Osteoblast (primary cell): ENCODE measurements at places on chromosomes 3 and 15. TPM values are rescaled to one million over a fixed set of nuclear protein-coding genes. Genes with fewer than 3 reads are reported as not detected.
A peak's percentile ranks its signal among the peaks of the same experiment; 100 is the strongest.

Gene PLCH1
- under 0.01 and 0.36 TPM in 2 replicates for total RNA-seq

Gene KY
- 2.1 and 3.6 TPM in 2 replicates for total RNA-seq

Gene TLR9
- not detected in 2 replicates for total RNA-seq

Gene ANKUB1
- under 0.01 TPM in 1 of 2 replicates, not detected in the other for total RNA-seq

Gene RPS17
- total RNA-seq, result 1,188 and 1,195 TPM in 2 replicates

Gene ALPK3
- 0.36 and 0.59 TPM in 2 replicates for total RNA-seq

Gene FEZF2
- not detected in 2 replicates for total RNA-seq

Gene SLC6A1
- total RNA-seq, result not detected in 2 replicates

Gene ZNF774
- 1.8 and 2.4 TPM in 2 replicates for total RNA-seq

Gene ZNF662
- total RNA-seq, result 4.0 and 4.1 TPM in 2 replicates

Gene CYP11A1
- total RNA-seq, result 1.4 and 2.1 TPM in 2 replicates

Gene NPAP1
- total RNA-seq, result not detected in 2 replicates

Gene CKMT1A
- total RNA-seq, result not detected in 2 replicates

DNA sequence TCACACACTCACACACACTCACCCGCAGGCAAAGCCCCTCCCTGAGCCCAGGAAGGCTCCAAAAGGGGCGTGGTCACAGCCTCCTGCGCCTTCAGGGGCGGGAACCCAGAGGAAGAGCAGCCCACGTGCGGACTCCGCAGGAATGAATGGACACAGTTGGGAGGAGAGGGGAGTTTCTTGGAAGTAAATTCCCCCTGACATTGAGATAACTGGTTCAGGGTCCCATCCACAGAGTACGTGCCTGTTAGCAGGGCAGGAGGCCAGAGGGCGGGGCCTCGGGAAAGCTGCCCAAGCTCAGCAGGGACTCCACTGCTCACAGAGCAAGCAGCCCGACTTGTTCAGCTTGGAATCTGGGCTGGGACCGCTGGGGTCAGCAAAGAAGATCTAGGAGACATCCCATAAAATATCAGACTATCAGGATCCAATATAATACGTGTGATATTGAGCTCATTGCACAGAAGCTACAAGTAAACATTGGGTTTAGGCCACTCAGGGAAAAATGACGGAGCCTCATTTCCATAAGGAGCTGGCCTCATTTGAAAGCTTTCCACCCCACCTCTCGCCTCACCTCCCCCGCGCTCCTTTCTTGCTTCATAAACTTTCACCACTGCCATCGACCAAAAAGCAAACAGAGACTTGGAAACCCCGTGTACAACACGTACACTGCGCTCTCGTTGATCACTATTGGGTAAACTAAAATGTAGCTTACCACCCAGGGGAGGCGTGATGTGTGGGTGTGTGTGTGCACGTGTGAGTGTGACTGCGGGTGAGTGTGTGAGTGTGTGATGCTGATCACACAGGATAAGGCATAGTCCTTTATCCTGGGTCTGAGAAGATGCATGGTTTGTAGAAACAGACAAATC is 36.0 kb downstream of the TM2D3 start:
- peak; percentile 97 for DNase-seq

- no peak for DNase-seq
These were observed 12.1 kb downstream of the USF3 start for GRCh38 chr3:113684271-113684819.

DNA sequence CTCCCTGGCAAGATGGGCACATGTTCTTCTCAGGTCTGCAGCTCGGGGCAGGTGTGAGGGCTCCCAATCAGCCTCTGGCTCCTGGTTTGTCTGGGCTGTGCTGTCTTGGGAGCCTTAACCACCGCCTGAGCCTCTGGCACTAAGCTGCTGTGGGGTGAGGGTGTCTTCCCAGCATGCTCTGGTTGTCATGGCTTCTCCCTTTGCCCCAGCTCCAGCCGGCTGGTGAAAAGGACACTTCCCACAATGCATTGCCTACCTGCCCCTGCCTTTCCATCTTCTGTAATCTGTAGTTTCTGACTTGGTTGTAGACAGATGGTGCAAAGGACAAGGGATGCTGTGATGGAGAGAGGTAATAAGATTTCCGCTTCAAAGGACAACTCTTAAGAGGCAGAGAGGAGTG is 295.3 kb downstream of the TLE3 start:
- DNase-seq, result no peak

GRCh38 chr3:197854596-197855343 is 63.7 kb downstream of the LRCH3 start:
- DNase-seq, result peak; percentile 88

DNA sequence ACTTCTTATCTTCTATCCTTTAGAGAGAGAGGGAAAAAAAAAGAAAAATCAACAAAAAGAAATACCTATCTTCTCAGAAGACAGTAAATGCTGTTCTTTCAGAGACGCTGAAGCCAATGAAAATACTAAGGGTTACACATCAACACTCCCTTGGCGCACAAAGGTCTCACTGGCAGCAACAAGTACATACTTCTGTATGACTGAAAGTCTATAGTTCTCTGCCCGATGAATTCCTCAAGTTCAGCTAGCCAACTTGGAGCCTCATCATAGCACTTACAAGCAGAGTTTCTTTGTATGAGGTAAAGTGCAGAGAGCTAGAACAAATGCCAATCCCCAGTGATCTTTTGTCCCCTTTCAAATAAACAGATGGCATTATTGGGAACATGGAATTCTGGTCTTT is 62.7 kb downstream of the CPNE4 start:
- DNase-seq, result no peak

DNA sequence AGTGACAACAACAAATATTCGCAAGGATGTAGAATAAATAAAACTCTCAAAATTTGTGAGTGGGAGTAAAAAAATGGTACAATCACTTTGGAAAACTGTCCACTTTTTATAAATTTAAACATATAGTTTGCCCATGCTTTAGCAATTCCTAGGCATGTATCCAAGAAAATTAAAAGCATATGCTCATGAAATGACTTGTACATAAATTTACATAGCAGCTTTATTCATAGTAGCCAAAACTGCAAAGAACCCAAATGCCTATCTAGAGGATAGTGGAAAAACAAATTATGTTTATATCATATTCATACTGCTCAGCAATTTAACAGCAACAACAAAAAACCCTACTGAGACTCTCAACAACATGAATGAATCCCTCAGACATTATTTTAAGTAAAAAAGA is 363.6 kb upstream of the CCDC54 start:
- no peak for DNase-seq

GRCh38 chr15:32941823-32942222 is 224.0 kb downstream of the GREM1 start:
- DNase-seq, result no peak

DNA sequence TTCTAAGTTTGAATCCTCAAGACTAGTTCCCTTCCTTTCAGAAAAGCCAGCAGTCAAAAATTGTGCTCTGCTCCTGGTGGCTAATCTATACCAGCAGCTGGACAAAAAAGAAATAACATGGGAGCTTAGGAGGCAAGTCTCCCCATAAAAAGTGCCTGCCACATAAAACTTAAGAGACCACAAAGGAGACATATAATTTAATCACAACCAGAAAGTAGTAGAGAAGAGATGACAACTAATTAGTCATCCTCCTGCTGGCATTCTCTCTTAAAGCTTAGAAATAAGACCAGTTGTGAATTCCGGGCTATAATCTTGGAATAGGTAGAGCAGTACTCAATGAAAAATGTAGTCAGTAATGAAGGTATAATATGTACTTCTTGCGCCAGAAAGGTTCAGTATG is 20.2 kb upstream of the IMPG2 start:
- peak; percentile 27 for DNase-seq

DNA sequence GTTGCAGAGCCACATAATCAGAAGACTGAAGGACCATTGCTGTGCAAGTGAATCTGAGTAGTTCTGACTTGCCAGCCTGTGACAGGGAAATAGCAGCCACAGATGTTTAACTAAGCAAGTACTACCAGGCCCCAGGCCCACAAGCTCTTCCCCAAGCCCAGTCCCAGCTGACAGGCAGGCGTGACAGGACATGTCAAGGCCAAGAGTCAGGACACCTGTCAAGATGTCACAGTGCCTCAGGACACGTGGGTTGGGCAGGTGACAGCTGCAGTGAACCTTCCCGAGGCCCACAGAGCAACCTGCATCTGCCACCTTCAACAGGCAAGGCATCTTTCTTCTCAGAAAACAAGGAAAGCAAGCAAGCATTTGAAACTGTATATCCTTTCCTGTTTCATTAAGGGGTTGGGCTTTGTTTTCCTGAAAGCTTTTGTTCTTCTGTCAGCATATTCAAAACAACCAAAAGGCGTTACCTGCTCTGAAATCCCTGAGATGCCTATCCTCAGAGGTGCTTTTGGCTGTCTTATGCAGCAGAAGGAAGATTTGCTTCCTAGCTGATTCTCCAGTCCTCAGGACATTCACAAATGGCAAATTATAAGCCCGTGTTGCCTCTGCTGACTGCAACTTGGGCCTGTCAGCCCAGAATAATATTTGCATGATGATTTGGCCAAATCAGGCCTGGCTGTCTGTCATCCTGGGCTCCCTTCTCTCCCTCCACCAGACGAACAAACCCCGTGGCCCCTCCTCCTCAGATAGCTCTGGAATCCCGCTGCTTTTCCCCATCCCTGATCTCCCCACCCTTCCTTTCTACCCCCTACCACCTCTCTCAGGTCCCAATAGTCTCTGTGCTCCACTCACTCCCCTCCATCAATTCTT is 171.8 kb upstream of the WNT5A start:
- DNase-seq, result no peak

DNA sequence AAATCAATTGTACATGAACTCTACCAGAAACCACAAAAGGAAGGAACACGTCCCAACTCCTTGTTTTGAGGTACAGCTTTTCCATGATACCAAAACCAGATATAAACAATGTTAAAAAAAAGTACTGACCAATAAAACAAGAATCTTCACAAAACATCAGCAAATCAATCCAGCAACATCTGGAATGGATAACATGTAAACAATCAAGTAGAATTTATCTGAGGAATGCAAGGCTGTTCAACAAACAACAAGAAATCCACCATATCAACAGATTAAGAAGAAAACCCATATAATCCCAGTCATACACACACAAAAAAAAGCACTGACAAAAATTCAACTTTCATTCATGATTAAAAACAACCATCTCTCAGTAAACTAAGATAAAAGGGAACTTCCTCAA is 26.7 kb downstream of the TJP1 start:
- no peak for DNase-seq

DNA sequence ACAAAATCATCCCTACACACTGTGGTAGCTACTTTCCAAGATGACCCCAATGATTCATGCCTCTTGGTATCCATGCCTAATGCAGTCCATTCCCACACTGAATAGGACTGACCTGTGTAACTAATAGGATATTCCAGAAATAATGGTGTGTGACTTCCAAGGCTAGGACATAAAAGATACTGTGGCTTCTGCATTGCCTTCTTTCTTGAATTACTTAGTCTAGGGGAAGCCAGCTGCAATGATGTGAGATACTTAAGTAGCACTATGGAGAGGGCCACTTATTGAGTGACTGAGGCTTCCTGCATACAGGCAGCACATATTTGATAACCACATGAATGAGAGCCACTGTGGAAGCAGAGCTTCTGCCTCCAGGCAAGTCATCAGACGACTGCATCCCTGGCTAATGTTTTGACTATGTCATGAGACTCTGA is 50.1 kb downstream of the NR1I2 start:
- peak; percentile 44 for DNase-seq

- no peak for DNase-seq
These were observed 162.4 kb downstream of the PLCL2 start for GRCh38 chr3:17047162-17047561.

GRCh38 chr3:144369129-144369879 is 397.7 kb downstream of the DIPK2A start:
- DNase-seq, result peak; percentile 1

DNA sequence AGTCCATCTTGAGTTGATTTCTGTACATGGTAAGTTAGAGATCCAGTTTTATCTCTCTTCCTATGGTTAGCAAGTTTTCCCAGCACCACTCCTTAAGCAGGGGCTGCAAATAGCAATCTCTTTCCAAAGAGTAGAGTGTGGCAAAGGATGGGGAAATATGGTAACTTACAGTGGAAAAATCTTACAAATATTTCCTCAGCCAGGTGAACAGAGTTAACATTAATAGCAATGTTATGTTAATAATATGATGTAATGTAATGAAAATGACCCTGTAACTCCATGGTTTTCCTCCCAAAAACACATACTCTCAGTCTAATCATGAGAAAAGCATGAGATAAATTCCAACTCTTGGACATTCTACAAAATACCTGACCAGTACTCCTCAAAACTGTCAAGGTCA is 30.4 kb downstream of the FSIP1 start:
- DNase-seq, result no peak

DNA sequence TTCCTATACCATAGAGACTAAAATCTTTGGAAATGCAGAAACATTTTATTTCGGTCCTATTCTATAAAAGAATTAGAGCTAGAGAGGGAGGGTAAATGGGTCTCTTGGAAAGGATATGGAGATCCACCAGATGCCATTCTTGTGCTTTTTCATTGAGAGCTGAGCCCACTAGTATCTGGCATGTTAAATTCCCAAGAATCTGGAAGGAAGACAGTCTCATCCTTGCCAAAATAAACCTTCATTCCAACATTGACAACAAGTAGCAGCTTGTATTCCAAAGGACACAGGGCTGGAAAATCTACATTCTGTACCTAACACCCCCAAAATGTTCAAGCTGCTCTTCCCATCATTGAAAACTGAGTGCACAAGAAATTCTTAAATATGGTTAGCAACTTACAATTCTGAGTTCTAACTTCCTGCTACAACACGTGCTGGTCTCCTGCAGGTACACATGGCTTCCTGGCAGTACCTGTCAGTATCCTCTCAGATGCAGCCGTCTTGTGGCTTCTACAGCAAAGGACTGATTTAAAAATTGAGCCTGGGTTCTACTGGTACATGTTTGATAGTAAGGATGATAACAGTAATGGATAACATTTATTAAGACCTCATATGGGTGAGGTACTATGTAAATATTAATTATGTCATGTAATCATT is 348.1 kb downstream of the SV2B start:
- DNase-seq, result no peak

DNA sequence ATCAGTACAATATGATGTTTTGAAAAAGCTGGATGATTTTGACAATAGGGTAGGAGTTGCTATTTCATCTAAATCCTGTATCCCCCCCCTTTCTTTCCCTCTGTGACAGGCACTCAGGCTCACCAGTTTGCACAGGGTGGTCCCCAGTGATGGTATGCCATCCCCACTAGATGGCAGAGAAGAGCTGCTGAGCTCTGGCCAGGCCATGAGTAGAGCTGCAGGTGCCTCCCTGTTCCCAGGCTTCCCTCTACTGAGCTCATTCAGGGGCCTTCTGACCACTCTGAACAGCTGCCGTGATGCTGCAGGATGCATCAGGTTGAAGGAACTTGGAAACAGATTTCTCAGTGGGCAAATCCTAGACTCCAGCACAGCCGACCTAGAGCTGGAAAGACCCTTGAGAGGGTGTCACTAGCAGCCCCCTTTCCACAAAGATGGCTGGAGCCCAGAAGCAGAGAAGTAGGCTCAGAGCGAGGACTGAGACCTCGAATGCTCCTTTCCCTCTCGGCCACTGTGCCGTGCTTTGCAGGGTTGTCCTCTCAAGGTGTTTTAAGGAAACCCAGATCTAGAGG is 45.1 kb downstream of the EFCAB12 start:
- peak; percentile 95 for DNase-seq

GRCh38 chr15:67091980-67092677 is 26.7 kb downstream of the SMAD3 start:
- DNase-seq, result no peak

- no peak for DNase-seq
These were observed 153.3 kb downstream of the USP13 start for GRCh38 chr3:179806177-179806576.

GRCh38 chr15:77748078-77749064 is 115.7 kb upstream of the LINGO1 start:
- DNase-seq, result no peak

GRCh38 chr15:61530769-61531168 is 301.7 kb upstream of the RORA start:
- DNase-seq, result peak; percentile 62
